ENCODE measurements at places on chromosomes 4 and X.

GRCh38 chrX:47605024-47605423 is 14.6 kb downstream of the SYN1 start:
- DNase-seq: no peak

DNA sequence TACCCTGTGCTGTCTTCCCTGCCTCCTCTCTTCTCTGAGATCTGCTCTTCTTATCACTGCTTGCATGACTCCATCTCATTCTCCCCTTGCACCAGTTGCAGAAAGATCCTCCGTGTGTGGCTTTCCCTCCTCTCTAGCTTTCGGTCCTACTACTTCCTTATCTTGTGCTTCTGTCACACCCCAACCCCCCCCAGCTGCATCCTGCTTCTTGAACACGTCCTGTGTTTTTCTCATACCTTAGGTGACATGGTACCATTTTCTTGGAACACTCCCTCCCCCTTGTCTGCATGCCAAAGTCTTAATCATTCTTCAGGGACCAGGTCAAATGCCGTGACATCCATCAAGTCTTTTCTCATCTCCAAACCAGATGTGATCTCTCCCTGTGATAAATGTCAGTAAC is 46.4 kb downstream of the FHL1 start:
- DNase-seq: no peak

GRCh38 chr4:181821039-181822004 is 421.9 kb upstream of the TENM3 start:
- no peak for DNase-seq

DNA sequence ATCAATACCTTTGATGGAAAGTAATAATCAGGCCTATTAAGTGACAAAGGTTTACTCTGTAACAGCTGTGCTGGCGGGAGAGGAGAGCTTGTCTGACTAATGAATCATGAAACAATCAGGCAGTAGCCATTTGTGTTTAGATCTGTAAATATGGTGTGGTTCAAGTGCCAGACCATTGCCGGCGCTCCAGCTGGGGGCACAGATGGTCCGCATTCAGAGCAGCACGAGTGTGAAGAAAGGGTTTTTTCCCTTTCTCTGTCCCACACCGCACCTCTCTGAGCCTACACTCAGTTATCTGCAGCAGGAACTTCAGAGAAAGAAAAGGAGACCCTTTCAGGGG is 111.3 kb upstream of the PAQR3 start:
- no peak for DNase-seq
